ENCODE measurements at places on chromosomes 6 and 20. TPM values are rescaled to one million over a fixed set of nuclear protein-coding genes. Genes with fewer than 3 reads are reported as not detected.
A peak's percentile ranks its signal among the peaks of the same experiment; 100 is the strongest.

DNA sequence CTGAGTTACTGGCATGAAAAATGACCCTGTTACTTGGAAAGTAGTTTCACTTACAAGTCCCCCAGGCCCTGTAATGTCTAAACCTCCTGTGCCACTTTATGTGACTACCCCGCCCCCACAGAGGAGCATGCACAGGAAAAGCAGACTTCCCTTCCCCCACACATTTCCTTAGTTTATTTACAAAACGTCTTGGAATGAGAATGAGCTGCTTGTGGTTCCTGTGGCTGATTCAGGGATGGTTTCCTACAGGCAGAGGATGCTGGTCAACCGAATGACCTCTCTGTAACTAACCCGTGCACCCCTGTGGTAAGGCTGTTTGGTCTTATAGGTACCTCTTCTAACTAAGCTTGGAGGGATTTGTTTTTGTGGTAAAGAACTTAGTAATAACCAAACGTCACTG lies 28.5 kb downstream of the RSPO3 start:
- DNase-seq, result peak; percentile 48

Gene BHLHE23
- 0.07 TPM for polyA plus RNA-seq

Gene CGAS
- polyA plus RNA-seq, result 2.5 TPM

GRCh38 chr20:21018576-21018975 lies 87.6 kb downstream of the LINC00237 start:
- DNase-seq, result no peak

Gene PHF3
- polyA plus RNA-seq, result 62.2 TPM

DNA sequence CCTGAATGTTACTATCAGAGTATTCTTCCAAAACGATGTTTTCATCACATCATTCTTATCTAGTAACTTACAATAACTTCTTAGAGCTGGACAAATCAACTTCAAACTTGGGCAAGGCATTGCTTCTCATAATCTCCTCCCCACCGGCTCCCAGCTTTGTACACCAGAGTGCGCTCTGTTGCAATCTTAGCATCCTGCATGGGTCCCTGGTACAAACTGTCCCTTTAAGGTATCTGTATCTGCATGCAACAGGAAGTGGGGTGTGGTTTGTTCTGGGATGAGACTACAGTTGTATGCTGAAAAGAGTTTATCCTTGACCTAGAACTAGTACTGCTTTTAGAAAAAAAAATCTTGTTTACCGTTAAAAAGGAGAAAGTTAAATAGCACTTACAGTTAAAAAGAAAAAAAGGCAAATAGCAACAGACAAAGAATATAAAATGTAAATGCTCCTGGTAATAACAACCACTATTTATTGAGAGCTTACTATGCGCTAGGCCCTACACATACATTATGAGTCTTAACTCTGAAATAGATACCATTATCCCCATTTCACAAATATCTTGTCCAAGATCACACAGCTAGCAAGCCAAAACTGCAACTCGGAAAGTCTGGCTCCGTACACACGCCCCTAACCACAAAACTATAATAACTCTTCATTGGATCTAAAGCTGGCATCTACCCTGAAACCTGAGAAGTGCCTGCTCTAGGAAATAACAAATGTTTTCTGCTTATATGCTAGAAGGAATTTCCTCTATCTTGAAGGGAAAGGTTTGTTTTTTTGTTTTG lies 9.8 kb upstream of the HECA start:
- DNase-seq, result no peak

Gene AHI1
- 45.4 TPM for polyA plus RNA-seq

Gene FRS3
- polyA plus RNA-seq, result 8.6 TPM

DNA sequence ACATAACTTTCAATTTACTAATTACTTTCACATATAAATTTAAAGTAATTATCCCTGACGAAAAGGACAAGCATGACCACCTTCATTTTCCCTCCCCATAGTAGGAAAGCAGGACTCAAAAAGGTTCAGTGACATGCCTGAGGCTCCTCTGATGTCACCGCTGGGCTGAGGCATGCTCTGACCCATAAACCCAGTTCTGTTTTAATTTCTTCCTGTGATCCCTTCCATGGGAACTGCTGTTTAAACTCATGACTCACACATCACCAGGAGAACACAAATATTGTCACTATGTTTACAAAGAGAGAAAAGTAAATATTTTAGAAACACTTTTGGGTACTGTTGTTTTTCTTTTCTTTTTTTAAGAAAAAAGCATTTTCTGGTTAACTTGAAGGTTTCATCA lies 38.0 kb upstream of the NR2E1 start:
- no peak for DNase-seq

DNA sequence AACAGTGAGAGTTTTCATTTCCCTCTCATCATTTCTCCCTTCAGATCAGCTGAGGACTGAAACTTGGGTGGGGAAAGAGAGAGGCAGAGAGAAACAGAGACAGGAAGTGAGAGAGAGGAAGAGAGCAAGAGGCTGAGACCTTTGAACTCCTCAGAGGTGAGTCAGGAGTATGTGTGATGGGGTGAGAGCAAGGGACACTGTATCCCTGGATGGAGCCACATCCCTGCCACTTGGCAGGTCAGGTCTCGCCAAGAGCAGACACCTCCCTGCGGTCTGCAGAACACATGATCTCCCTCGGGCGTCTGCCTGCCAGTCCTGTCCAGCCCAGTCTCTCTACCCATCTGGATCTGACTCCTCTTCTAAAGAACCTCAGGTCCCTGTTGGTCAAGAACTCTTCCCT lies 62.7 kb upstream of the SYNDIG1 start:
- no peak for DNase-seq

DNA sequence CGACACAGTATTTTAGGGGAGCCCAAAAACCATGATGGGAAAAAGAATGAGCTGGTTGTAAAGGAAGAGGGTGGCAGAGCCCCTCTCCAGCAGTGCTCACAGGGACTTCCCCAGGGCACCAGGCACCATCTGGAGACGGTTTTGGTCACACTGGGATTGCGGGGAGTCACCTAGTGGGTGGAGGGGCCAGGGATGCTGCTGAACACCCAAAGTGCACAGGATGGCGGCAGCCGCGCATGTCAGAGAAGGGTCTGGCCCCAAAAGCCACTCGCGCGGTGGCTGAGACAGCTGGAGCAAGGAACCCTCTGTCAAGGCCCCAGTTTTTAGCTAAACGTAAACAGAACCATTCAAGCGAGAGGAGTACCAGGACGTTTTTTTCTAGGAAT lies 10.8 kb downstream of the CTSZ start:
- DNase-seq, result no peak

DNA sequence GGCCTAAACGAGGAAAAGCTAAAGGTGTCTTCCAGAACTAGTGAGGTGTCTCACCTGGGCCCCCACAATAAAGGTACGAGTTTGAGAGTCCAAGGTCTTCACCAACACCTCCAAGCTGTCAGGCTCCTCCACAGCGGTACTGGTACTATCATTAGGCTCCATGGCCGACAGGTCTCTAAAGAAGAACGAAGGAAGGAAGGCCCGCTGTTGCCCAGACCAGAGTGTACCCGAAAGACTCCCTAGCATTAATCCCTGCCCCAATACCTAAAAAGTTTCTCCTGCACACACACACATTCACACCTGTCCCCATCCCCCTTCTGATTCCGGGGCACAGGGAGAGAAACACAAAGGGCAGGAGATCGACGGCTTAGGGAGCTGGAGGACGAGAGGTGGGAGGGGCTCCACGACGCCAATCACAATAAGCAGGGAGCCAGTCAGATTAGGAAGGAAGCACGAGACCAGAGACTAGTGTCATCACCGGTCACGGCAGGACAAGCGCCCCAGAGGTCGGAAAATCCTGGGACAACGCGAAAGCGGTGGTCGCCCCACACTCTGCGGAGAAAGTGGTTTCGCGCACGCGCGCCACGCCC lies 764 bp downstream of the BAG6 start:
- DNase-seq, result peak; percentile 75

DNA sequence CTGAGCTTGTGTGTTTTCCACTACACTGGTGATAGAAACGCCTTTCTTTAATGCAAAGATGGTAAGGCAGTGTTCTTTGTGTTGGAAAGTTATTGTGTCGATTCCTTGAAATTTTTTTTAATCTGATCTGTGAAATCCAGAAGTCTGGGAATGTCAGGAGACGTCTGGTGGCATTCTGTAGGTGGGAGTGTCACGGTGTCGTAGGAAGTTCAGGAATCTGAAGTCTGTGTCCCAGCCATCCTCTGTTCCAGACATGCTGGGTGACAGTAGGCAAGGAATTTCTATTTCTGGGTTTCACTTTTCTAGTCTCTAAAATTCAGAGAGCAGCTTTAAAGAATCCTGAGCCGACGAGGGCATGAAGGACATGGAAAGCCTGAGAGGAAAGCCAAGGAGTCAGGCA lies 223.8 kb downstream of the ZNF217 start:
- DNase-seq, result no peak

Gene TMEM30A
- polyA plus RNA-seq, result 118 TPM

GRCh38 chr20:20993372-20993771 lies 112.8 kb downstream of the LINC00237 start:
- no peak for DNase-seq

- DNase-seq, result no peak
These were observed 419.4 kb upstream of the JARID2 start for GRCh38 chr6:14826456-14826855.

DNA sequence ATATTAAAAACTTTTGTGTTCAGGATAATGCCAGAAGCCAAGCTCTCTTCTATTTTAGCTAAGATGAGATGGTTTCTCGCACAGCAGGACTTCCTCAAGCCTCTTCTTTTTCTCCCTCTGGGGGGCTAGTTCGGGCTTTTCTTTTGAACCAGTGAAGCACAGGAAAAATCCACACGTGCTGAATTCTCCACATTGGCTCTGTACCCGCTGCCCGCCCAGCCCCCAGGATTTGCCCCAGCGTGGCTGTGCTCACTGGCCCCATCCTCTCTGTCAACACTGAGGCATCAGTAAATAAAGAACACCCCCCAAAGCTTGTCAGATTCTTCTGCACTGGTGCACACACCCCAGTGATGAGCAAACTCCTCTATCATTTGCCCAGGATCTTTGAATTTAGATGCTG lies 232.8 kb downstream of the ZNF217 start:
- DNase-seq, result no peak

GRCh38 chr20:44908987-44909871 lies 631 bp upstream of the PABPC1L start:
- DNase-seq, result no peak

DNA sequence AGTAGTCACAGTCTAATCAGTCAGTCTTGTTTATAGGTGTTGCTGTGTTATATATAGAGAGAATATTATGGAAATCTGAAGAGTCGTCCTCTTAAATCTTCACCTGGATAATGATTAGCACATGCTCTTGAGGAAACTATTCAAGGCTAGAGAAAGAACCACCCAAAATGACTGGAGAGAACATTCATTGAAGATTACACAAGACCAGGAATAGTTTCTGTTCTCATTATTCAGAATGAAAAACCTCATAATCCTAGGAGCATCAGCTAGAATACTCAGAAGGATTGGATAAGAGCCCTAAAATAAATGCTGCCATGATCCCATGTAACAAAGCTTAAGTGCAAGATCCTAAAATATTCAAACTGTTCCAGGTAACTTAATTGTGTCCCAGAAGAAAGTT lies 278.2 kb upstream of the PREP start:
- DNase-seq, result no peak

DNA sequence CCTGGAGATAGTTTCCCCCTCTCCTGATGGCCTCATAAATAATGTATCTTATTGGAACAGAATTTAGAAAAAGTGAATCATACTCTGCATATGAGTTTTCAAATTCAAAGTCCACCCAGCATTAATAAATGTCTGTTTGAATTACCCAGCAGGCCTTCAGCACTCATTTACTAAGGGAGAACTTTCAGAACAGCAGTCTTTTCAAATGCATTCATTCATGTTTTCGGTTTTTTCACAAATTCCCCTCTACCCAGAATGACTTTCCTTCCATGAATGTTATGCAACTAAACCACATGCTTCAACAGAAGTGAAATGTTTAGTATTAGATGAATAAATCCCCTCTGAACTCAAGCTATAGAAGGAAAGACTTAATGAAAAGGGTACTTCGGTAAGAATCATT lies 92.4 kb downstream of the RTN4IP1 start:
- no peak for DNase-seq

DNA sequence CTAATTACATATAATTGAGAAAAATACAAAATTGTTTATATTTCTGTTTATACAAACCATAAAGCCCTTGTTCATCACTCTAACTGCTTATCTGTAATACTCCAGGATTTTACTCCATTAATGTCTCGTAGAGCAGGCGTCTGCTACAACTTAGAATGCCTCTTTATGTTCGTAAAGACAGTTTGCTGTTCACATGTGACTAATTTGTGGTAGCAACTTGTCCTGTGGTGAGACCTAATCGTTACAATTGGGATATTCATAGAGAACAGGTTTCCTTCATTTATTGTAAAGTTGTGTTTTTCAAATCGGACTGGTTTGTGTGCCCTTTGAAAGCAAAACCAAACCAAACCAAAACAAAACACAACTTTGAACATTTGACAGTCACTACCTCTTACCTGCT lies 149.7 kb downstream of the ASCC3 start:
- DNase-seq, result no peak

Gene HMGN3
- 301 TPM for polyA plus RNA-seq

GRCh38 chr6:126909493-126909892 lies 209.0 kb upstream of the RSPO3 start:
- DNase-seq, result no peak

DNA sequence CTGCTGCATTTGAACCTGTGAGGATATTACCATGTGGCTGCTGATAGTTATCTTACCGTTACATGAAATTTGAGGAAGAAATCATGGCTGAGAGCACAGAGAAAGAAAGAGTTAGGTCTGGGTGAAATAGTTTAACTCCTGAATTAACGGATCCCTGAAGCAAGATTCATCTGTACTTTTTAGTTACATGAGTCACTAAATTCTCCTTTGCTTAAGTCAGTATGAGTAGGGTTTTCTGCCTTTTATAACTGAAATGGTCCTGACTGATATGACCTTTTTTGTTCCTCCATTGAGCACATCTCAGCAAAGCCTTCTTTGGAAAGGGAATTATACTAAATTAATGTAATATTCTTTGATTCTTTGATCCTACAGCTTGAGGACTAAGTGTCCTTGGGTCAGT lies 333.3 kb upstream of the ZFP64 start:
- no peak for DNase-seq

DNA sequence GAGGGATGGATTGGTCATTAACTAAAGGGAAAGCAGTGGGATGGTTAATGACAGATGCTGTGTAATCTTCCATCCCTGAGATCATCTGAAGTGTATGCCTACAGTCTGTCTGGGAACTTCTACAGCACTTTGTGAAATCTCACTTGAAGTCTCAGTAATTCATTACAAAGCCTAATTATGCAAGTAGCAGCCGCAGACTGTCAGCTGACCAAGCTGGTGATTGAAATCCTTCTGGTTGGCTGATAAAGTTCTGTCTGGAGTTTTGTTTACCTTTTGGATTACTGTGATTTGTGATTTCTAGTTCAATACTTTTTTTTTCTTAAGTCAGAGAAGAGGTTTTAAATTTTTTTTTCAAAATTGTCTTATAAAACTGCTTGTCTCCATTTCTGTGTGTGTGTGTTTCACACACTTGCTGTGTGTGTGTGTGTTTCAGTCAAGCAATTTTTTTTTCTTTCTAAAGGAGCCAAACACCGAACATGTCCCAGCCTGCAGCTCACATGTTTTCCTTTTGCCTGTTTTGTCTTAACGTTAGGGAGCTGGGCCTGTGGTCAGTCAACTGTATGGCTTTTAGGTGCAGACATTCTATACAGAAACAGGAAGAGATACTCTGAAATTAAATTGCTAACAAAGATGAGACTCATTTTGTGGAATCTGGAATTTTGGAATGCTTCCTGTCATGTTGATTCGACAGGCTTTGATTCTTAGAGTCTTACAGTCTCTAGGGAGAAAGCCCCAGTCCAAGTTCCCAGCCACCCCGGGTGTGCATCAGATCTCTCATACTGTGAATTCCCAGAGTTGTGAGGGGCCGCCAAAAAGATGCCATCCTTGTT lies 28.5 kb upstream of the ADGRF4 start:
- peak; percentile 42 for DNase-seq
